ENCODE measurements at places on chromosomes 7 and 10.
A peak's percentile ranks its signal among the peaks of the same experiment; 100 is the strongest.

- DNase-seq, result no peak
These were observed 84.8 kb upstream of the GRM3 start for GRCh38 chr7:86558680-86559501.

DNA sequence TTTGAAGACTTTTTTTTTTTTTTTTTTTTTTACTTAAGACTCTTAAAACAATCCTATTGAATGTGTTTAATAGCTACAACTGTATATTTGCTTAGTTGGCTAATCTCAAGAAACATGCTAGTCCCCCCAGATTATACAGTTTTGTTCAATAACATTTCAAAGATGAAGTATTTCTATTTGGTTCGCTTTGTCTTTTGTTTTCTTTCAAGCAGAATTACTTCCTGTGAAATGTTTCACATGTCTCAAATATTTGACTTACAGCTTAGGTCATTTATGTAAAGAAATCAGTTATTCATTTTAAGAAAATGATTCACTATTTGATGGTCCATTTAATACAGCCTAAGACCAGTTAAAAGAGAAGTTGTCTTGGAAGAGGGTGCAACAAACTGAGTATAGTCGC, 12.8 kb upstream of the LAMB1 start:
- no peak for DNase-seq

DNA sequence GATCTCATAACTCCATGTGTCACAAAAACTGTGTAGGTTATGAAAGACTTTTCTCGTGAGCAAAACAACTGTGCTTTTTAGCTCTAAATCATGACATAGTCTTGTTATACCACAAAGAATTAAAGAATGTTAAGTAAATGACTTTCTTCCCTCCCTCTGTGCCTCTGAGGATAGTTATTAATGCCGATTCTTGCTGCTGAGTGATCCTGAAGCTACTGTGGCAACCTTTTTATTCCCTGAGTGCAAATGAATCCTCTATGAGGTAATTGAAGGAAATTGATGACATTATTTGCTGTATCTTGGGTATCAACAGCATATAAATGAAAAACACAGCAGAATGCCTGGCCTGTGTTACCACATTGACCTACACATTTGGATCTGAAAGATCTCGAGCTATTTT, 142.2 kb upstream of the HDAC9 start:
- no peak for DNase-seq

DNA sequence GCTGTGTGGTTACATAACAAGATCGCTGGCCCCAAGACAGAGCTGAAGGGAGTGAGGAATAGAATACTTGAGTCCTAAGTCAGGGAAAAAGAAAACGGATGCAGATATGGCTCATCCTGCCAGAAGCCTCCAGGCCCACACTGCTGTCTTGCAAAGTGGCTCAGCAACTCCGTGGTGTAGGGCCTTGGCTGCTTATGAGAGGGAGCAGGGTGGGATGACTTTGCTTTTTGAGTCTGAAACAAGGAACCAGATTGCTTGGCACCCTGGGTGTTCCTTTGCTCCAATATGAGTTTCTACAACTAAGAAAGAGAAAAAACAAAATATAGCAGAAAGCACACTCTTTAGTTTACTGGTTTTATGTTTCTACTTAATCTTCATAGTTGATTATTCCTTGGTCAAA, 193.8 kb upstream of the WDR11 start:
- DNase-seq, result no peak

DNA sequence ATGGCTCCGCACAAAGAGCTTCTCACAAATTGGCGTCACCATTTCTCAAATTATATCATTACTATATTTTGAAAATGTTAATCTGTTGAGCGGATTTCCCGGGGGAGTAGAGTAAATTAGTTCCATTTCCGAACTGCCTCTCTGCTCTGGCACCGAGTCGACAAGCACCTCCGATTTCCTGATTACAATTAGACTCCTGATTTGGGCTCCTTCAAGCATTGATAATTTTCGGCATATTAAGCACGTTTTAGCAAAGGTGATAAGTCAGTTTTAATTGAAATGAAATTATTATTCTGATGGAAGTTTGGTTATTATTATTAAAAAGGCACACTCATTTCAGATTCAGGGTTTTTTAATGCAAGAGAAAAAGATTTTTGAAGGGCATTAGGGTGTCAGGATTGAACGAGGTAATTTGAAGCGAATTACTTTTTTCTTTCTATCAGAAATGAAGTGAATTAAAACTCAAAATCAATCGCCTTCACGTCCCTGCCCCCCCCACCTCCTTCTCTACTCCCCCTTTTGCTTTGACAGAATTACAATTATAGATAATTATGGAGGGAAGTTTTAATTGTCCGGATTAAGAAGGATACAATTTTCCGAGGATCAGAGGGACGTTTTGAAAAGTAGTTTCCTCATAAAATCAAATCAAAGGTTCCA, 4.0 kb upstream of the UNCX start:
- no peak for DNase-seq

- DNase-seq, result no peak
These were observed 70.6 kb downstream of the REEP3 start for GRCh38 chr10:63591600-63592379.

- DNase-seq, result no peak
These were observed 18.9 kb downstream of the CDK1 start for GRCh38 chr10:60797200-60797599.

DNA sequence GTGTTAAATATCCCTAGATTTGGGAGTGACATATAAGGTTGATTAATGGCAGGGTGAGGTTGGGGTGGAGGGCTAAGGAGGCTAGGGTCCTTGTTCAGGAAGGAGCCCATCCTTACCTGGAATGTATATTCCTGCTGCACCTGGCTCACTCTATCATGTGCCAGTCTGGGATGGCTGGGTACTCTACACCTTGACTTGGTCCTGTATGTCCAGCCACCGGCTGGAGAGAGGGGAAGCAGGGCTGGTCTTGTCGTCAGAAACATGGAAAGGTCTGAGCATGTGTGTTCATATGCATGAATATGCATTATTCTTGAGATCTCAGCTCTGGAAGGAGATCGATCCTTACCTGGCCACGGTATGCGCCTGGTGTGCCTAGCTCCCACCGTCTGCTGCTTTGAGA, 33.2 kb downstream of the TMEM270 start:
- DNase-seq, result no peak

- no peak for DNase-seq
These were observed 171.8 kb downstream of the PRKAG2 start for GRCh38 chr7:151704960-151705635.

DNA sequence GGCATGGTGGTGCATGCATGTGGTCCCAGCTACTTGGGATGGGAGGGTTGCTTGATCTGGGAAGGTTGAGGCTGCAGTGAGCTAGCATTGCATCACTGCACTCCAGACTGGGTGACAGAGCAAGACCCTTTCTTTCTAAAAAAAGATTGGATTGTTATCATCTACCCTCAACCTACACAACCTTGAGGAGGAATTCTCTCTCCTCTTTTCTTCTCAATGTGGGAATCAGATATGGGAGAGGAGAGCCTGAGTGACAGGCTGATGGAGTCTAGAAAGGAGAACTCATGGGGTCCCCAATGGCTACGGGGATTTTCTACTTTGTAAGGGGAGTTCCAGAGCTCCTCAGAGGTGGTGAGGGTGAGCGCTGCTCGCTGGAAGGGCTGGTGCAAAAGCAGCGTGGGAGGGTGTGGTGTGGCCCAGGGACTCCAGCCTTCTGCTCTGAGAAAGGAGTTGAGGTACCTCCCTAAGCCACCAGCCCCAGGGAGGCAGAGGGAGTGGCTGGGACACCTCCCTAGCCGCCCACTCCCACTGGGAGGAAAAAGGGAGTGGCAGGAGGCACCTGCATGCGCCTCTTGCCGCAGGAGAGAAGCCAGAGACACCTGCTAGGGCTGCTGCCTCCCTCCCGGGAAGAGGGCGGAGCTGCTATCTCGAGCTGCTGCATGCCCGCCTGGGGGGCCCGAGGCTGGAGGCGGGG, 48.4 kb downstream of the GATA3 start:
- no peak for DNase-seq

- no peak for DNase-seq
These were observed 55.1 kb upstream of the AASS start for GRCh38 chr7:122199171-122199570.

- DNase-seq, result peak; percentile 73
These were observed 237.2 kb downstream of the TCF7L2 start for GRCh38 chr10:113187063-113187777.

DNA sequence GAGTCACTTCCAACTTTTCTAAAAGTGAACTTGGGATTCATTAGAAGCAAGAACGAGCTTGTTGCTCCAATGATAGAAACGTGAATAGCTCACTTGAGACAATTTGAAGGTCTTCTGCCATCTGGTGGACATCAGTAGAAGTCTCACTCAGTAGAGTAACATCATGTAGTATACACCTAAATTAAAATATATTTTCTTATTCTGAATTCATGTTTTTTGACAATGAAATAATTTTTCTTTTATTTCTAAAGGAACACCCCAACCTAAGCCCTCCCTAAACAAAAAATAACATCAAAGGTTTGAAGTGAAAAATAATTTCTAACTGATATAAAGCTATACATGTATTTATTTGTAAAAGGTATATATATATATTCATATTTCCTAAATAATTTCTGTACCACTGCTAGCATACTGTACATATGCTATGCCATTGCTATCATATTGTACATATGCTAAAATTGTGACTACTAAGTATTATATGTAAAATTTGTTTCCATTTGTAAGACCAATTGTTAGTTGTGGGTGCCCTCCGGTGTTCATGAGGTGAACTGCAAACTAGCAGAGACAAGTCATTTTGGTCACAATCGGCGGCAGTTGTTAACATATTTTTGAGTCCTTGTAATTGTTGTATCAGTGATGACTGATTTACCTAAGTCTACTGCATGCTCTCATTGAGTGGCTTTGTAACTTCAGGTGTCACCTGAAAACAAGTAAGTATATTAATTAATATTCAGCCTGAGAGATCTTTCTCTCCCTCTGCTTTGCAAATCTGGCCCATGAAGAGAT, 121.9 kb downstream of the PTPRZ1 start:
- peak; percentile 84 for DNase-seq

DNA sequence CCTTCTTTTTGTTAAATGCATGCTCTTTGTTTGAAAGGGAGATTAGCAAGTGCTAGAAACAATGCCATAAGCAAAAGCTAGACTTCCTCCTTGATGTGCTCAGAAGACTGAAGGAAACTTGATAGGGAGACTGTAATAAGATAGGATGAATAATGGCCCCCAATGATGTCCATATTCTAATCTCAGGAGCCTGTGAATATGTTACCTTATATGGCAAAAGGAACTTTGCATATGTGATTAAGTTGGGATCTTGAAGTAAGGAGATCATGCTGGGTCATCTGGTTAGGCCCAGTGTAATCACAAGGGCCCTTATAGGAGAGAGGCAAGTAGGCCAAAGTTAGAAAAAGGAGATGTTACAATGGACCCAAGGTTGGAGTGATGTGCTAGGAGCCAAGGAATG, 13.6 kb upstream of the LIPM start:
- no peak for DNase-seq

DNA sequence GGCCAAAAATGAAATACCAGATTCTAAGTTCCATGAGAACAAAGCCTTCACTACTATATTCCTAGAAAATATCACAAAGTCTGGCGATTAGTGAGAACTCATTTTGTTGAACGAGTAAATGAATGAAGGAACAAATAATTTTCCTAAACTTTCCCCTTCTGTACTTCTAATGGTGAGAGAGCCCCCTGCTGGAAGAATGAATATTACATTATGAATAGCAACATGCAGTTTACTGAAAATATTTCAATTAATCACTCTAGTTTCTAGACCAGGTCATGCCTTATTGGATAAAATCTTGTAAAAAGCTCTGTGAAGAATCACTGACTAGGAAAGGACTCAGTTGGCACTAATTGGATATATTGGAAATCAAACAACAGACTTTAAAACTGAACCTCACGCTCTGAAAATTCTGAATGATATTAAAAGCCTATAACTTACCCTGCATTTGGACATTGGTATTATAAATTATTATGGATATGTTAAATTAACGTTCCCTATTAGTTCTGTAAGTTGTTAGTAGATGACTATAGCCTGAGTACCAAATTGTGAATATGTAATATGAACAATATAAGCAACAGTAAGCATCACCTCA, 32.4 kb upstream of the MTPN start:
- DNase-seq, result no peak

- DNase-seq, result peak; percentile 92
These were observed 46.9 kb upstream of the SEPTIN7 start for GRCh38 chr7:35753761-35754603.

GRCh38 chr7:47375121-47375938, 206.6 kb downstream of the TNS3 start:
- DNase-seq, result no peak

- DNase-seq, result no peak
These were observed 403.8 kb upstream of the MGMT start for GRCh38 chr10:129063212-129063611.

- DNase-seq, result peak; percentile 36
These were observed 10.4 kb upstream of the SMC3 start for GRCh38 chr10:110556969-110557601.

- DNase-seq, result no peak
These were observed 11.5 kb upstream of the NFKB2 start for GRCh38 chr10:102384053-102384452.

GRCh38 chr7:150401861-150402631, 22.9 kb downstream of the ZNF775 start:
- no peak for DNase-seq

- no peak for DNase-seq
These were observed 111.5 kb upstream of the PHYHIPL start for GRCh38 chr10:59064759-59065539.

DNA sequence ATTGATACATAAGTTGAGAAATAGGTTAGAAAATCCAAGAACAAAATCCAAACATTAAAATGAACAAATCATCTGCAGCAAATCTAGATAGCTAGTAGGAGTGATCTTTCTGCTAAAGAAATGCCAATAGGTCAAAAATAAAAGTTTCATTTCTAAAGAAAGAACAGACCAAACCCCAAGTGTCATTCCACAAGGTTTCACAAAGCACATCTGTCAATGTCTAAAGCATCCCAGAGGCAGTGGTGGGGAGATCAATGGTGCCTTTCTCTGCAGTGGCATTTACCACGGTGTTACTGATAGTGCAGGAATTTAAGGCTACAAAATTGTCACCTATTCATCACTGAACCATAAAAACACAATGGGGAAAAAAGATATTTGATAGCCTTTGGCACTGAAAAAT, 147.9 kb downstream of the PARD3 start:
- DNase-seq, result no peak

DNA sequence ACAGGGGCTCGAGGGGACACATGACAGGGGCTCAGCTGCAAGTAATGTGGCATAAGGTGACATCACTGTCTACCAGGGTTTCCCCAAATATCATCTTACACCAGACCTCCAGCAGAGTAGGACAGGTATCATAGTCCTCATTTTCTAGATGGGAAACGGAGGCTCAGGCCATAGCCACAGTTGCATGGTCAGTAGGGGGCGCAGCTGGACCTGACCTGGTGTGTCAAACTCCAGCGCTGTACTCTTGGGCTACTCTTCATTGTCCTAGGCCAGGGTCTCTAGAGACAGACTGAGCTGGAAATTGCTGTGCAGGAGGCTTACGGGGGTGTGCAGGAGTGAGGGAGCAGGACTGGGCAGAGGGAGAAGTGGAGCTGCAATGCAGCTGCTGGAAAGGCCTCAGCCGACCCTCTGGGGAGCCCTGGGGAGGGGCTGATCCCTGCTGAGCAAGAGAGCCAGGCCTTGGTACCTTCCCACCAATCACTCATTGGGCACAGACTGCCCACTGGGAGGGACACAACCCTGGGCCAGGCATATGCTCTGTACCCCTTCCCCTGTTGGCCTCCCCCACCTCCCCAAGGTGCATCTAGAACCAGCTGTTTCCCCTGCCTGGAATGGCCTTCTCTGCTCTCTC, 89.9 kb downstream of the CDH23 start:
- DNase-seq, result peak; percentile 56

- no peak for DNase-seq
These were observed 95.3 kb downstream of the MYOF start for GRCh38 chr10:93386631-93387369.
